ENCODE measurements at places on chromosomes 7 and 10.
A peak's percentile ranks its signal among the peaks of the same experiment; 100 is the strongest.

DNA sequence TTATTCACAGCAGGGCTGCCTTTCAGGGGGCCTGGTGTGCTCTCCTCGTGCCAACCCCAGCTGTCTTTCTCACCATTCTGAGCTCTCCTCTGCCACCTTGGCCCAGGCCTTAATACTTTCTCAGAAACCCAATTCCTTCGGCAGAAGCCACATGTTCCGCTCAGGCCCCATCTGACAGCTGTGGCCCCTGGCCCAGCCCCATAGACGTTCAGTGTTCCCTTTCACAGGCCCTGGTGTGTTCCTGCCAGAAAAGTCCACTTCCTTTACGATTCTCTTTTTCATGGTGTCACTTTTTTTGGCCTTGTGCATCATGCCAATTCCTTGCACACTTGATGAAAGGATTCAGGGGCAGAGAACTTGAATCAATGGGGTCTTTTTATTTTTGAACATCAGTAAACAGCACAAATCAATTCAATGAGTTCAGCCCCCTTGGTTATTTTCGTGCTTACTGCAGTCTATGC, 15.9 kb upstream of the GPNMB start:
- no peak for DNase-seq

DNA sequence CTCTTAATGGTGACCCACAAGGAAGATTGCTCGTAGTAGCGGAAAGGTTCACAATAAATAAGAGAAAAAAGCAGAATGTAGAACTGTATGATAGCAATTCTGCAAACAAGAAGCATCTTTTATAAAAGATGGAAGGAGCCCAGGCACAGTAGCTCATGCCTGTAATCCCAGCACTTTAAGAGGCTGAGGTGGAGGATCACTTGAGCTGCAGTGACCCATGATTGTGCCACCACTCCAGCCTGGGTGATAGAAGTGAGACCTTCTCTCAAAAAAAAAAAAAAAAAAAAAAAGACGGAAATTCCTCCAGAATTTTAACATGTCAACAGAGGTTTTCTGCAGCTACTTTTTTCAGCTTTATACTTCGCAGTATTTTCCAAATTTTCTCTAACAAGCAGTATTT, 13.2 kb downstream of the GATAD1 start:
- peak; percentile 2 for DNase-seq

DNA sequence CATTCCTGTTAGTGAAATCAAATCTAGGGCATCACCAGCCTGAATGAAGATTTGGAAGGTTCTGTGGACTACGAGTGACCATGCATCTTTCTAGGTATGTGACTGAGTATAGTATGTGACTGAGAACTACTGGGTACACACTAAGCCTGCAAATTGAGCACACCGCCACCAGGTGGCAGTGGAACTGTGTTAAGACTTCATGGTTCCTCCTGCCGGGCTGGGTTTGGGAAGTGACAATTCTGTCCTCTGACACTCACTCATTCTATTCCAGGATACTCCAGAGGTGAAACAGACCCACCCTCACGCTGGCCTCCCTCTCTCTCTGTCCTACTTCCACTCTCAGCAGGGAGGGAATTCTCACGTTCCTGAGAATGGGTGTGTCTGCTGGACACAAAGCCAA, 84.0 kb upstream of the TMEM248 start:
- peak; percentile 78 for DNase-seq

- DNase-seq: no peak
Measured at GRCh38 chr10:130014263-130015074, 50.4 kb upstream of the EBF3 start.

GRCh38 chr7:23107781-23108180, 2.2 kb downstream of the KLHL7 start:
- DNase-seq: no peak

DNA sequence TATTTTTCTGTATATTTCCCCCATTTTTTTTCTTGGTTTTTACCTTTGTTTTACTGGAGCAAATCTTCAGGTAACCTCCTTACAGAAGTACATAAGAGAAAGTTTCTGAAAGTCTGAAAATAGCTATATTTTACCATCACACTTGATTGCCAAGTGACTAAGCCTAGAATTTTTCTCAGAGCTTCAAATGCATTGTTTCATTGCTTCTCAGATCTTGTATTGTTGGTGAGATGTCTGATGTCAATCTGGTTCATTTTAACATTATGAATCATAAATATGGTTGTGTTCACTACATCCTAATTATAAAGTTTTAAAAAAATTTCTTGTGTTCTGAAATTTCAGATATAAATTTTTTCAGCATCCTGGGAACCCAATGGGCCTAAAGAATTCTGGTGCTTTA, 228.2 kb downstream of the AHR start:
- DNase-seq: no peak

DNA sequence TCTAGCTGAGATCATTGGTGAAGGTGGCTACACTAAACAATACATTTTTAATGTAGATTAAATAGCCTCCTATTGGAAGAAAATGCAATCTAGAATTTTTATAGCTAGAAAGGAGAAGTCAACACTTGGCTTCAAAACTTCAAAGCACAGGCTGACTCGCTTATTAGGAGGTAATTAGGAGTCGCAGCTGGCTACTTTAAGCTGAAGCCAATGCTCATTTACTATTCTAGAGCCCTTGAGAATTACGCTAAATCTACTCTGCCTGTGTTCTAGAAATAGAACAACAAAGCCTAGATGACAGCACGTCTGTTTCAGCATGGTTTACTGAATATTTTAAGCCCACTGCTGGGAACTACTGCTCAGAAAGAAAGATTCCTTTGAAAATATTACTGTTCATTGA, 101.6 kb upstream of the EEPD1 start:
- peak; percentile 29 for DNase-seq

DNA sequence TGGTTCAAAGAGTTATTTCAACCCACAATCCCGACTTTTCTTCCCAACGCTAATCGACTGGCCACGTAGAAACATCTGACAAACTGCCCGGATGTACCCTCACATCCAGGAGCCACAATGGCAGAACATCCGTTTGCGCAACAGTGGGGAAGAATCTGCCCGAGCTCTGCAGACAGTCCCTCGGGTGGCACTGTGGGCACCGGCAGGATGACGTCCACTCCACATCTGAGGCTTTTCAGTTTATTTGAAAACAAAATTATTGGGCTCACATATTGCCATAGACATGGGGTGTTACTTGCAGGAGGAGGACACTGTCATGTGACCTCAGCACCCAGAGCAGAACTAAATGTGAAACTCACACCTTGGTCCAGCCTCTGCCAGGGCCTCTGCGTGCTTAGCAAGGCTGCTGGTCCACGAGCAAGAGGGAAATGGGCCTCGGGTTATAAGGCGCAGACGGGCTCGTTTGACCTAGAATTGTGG, 84.1 kb downstream of the MKI67 start:
- DNase-seq: no peak

GRCh38 chr10:71547312-71547711, 150.6 kb downstream of the CDH23 start:
- DNase-seq: no peak

- no peak for DNase-seq
Measured at GRCh38 chr7:44100458-44101302, 3.5 kb upstream of the AEBP1 start.

Measured in NCI-H187 (cell line).